NCI-H1048 (cell line): ENCODE measurements at places on chromosomes 16 and 17.
A peak's percentile ranks its signal among the peaks of the same experiment; 100 is the strongest.

GRCh38 chr17:72205357-72205756, 84.5 kb downstream of the SOX9 start:
- no peak for DNase-seq

GRCh38 chr17:4903051-4903818, at the start of gene CHRNE:
Gene CHRNE, minus strand, starts transcription at chr17:4903098. Its CDS starts 35 bp downstream, at chr17:4903063.
- DNase-seq = peak; percentile 59

- no peak for DNase-seq
Measured at GRCh38 chr17:2034157-2034556, 4.2 kb downstream of the DPH1 start.

- no peak for DNase-seq
Measured at GRCh38 chr16:80804526-80805383, at the start of gene CDYL2. Gene CDYL2, minus strand, starts transcription at chr16:80804598. Its CDS starts 425 bp downstream, at chr16:80804173.

- DNase-seq = no peak
Measured at GRCh38 chr16:17532338-17532995, 61.7 kb upstream of the XYLT1 start.

GRCh38 chr17:81518785-81519283, 6.2 kb upstream of the ACTG1 start:
- DNase-seq = no peak

GRCh38 chr17:49157784-49158183, 25.2 kb downstream of the B4GALNT2 start:
- DNase-seq = no peak

- DNase-seq = no peak
Measured at GRCh38 chr16:81140930-81141780, 45.0 kb upstream of the GCSH start.

- DNase-seq = no peak
Measured at GRCh38 chr17:6452471-6453266, 8.4 kb downstream of the PIMREG start.

DNA sequence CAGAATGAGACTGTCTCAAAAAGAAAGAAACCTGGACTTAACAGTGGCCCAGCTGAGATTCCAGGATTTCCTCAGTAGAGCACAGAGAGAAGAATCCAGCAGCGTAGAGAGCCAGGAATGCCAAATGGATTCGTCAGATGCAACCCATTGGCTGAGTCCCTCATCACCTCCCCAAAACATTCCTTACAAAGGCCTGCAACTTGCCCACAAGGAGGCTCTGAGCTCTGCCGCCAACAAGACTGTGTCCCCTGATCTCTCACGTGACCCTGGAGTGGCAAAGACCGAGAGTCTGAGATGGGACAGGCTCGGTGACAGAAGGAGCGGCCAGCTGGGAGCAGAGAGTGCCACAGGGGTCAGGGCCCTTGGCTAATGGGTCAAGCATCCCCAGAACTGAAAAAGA, 6.9 kb upstream of the CHMP6 start:
- DNase-seq = no peak

- DNase-seq = no peak
Measured at GRCh38 chr16:22813223-22813947, 577 bp upstream of the HS3ST2 start.

DNA sequence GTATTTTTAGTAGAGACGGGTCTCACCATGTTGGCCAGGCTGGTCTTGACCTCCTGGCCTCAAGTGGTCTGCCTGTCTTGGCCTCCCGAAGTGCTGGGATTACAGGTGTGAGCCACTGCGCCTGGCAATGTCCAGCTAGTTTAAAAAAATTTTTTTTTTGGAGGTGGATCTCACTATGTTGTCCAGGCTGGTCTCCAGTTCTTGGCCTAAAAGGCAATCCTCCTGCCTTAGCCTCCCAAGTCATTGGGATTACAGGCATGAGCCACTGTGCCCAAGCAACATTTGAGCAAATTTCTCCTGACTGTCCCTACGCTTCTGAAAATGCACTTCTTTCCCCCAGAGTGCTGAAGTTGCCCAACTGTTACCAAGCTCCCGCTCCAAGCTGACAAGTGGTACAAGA, 8.0 kb downstream of the MAP3K14 start:
- no peak for DNase-seq

DNA sequence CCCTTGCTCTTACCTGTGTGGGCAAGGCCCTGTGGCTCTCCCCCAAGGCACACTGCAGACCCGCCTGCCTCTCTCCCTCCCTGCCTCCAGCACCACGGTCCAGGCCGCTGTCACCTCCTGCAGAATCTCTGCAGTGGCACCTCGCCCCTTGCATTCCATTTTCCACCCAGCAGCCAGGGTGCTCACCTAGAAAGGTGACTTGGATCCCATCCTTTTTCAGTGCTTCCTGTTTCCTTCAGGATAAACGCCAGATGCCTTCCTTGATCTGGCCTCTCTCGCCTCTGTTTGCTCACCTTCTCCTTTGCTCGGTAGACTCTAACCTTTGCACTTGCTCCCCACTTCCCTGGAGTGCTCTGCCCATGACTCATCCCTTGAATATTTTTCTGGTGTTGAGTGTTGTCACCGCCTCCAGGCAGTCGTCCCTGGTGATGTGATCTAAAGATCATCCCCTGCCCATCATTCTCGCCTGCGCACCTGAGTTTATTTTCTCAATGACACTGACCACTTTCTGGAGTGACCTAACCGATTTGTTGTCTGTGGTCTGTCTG, 79.2 kb upstream of the LGALS9 start:
- no peak for DNase-seq

DNA sequence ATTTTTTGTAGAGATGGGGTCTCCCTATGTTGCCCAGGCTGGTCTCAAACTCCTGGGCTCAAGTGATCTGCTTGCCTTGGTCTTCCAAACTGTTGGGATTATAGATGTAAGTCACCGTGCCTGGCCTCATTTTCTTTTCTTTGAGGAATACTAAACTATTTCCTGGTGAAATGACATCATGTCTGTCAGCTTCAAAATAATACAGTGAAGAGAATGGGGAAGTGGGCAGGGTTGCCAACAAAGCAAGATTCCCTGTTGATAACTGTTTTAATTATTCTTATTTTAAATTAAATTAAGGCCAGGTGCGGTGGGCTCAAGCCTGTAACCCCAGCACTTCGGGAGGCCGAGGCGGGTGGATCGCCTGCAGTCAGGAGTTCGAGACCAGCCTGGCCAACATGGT, 21.1 kb downstream of the PIPOX start:
- DNase-seq = no peak

DNA sequence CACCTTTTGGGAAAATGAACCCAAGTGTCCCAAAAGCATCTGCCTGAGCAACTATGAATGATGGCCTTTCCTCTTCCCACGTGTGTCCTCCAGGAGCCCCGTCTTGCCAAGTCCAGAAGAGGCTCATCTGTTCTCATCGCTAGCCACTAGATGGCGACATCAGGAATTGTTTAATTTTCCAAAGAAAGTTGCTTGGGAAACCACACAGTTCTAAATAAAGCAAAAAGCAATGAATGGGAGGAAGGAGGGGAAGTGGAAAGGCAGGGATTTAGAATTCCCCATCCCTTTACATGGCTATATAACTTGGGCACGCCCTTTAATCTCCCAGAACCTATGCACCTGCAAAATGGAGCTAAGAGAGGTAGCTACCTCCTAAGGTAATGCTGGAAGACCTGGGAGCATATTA, 9.0 kb upstream of the CDH5 start:
- DNase-seq = no peak

GRCh38 chr17:67559381-67559966, 158.3 kb upstream of the NOL11 start:
- no peak for DNase-seq

DNA sequence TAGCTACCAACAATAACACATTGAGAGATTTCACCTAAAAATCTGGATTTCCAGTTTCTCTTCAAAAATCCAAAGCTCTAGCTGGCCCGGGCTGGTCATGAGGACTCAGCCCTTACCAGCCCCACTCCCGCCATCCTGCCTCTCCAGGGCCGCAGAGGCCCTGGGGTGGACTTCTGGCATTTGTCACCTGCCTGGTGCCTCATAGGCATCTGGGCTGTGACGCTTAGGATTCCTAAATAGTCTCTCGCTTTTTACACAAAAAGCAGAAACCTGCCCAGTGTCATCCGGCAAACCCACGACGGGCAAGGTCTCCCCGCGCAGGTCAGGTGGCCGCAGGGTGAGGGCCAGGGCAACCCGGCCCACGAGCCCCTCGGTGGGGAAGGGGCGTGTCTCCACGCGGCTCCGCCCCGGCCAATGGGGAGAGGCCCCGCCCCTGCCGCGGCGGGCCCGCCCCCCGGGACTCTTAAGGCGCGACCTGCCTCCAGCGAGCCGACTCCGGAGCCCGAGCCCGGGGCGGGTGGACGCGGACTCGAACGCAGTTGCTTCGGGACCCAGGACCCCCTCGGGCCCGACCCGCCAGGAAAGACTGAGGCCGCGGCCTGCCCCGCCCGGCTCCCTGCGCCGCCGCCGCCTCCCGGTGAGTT, at the start of gene VASN:
TSS of gene VASN (plus strand) at position 492 of the 644 bp plus-strand sequence. CDS start 9,030 bp downstream, outside the sequence.
- no peak for DNase-seq

GRCh38 chr16:55947366-55947765, 72.2 kb upstream of the CES5A start:
- no peak for DNase-seq

- no peak for DNase-seq
Measured at GRCh38 chr16:19680881-19681340, 37.1 kb downstream of the KNOP1 start.

DNA sequence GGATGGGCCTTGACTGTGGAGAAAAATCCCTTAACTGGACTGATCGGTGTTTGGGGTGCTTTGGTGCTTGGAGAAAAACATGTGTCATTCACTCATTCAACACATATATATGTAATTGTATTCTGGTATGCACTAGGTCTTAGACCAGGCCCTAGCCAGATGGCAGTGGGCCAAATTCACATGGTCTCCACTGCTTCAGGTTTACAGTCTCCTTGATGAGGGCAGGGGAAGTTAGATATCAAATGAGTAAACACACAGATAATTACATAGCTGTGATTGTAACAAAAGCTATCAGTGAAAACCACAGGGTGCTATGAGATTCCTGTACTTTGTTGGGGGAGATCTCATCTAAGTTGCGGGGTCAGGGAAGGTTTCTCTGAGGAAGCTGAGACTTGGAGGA, 78.8 kb downstream of the WWP2 start:
- DNase-seq = no peak

GRCh38 chr17:32516450-32516849, 29.7 kb downstream of the CDK5R1 start:
- DNase-seq = peak; percentile 21

GRCh38 chr16:88380099-88380498, 2.7 kb upstream of the ZNF469 start:
- DNase-seq = no peak

- DNase-seq = no peak
Measured at GRCh38 chr16:59950431-59950830, 1216.3 kb upstream of the GOT2 start.

DNA sequence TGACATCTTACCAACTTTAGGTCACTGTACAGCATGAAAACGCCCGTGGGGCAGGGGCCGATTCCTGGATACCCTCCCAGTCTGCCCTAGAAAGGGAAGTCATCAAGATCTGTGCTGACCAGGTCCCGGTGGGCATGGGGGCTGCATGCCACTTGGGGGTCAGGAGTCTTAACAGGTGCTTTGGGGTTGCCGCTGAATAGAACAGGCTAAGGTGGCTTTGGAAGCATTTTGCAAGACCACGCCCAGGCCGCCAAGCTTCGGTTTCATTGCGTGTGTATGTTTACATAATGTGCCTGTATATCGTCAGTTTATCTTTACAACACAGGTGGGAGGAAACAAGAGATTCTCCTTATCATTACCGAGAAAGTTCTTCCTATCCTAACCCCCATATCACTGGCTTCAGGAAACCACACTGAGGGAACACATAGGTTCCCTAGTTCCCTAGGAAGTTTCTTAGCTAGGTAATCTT, 13.3 kb upstream of the USP36 start:
- DNase-seq = no peak

DNA sequence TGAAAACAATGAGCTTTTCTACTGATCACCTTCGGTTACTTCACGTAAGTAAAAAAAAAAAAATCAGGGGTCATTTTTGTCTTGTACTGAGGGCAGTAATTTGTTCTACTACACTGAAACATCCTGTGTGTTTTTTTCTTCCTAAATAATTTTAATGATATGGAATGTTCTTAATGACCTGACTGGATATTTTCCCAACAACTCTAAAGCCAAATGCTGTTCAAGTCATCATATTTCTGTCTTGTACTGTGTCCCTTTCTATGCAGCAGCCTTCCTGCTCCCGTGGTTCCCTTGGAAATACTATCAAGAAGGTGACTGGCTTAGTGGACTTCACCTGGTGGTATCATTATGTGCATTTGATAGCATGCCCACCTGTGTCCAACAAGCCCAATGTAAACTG, 10.8 kb upstream of the CDR2 start:
- no peak for DNase-seq

- no peak for DNase-seq
Measured at GRCh38 chr16:65200857-65201256, 79.0 kb upstream of the CDH11 start.

DNA sequence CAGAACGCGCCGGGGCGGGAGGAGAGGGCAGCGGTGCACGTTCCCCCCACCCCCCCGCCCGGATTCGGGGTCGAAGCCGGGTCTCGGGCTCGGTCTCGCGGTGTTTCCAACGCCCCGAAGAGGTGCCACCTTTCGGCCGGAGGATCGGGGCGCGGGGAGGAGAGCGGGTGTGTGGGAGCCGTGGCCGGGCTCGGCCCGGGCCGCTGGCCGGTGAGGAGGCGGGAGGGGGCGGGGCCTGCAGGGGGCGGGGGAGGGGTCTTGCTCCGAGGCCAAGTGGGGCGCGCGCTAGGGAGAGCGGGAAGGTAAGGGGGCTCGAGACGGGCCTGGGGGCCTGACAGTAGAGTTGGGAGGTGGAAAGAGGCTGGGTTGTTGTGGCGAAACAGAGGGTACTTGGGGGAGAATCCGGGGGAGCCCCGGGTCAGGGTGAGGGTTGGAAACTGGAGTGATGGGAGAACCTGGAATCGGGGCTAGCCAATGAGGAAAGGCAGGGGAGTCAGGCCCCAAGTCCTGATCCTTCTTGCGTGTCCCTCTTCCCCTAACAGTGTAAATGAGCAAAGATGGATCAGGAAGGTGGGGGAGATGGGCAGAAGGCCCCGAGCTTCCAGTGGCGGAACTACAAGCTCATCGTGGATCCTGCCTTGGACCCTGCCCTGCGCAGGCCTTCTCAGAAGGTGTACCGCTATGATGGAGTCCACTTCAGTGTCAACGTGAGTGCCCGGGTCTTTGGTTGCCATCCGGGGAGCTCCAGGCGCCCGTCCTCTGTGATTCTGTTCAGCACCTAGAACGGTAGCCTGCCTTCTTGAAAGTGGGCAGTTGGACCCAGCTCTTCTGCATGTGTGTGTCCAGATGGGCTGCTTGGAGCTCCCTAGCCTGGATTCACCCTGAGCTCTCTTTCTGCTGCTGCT, 873 bp downstream of the SETD1A start:
- DNase-seq = no peak

GRCh38 chr17:38710604-38710962, 5.5 kb downstream of the MLLT6 start:
- DNase-seq = no peak

GRCh38 chr17:75345514-75346167, 56.4 kb upstream of the SLC25A19 start:
- no peak for DNase-seq

- DNase-seq = no peak
Measured at GRCh38 chr17:80185968-80186367, 16.1 kb downstream of the CARD14 start.

- DNase-seq = no peak
Measured at GRCh38 chr16:81784072-81784795, 5.1 kb downstream of the PLCG2 start.
